ENCODE measurements at places on chromosomes 5 and 9.

- DNase-seq: no peak
Observed at GRCh38 chr5:131394128-131394527, 130.3 kb downstream of the CDC42SE2 start.

DNA sequence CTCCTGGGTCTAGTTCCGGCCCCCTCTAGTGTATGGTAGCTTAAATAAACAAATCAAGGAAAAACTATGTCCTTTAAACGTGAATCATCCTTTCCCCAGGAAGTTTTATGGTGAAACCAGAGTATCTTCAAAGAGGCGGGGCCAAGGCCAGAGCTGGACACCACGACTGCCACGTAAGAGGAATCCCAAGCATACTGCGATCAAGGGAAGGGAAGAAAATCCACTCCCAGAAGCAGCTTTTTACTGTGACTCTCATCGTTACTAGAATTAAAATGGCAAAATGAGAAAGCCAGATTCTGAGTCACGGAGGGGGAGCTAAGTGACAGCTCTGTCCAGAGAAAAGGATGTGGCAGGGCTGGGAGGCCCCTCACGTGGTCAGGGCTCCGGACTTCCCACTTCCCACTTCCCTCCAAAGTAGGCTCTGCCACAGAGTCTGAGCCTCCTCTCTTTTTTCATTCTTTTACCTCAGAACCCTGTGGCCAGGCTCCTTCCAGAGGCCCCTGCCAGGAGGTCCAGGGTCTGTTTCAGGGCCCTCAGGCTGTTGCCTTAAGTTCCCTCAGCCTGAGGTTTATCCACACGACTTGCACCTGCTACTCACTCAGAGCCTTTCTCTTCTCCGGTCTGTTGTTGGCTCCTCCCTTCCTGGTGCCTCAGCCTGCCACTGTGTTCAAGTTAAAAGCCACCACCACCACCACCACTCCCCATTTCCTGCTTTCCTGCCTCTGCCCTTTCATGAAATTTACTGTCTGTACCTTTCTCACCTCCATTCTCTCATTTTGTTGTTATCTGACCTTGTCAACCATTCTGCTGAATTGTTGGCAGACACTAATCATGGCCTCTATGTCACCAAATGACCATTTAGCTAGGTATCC lies 1.4 kb upstream of the GLRX start:
- DNase-seq: no peak

- no peak for DNase-seq
Observed at GRCh38 chr5:59866661-59867060, 26.9 kb downstream of the PDE4D start.

DNA sequence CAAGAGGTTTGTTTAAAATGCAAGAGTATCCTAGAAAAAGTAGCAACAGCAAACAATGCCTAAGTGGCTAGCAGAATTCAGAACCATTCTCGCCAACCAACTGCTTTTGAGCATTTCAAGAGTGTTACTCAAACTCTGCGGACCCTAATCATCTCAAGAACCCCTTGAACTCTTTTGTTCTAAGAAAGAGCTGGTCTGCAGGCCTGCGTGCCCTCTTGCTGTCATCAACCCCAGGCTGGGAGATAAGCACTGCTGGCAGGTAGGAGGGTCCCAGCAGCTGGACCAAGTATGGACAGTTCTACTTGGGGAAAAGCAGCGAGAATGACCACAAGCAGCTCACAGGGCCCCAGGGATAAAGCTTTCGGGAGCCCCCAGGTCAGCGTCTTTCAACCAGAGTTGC lies 38.3 kb downstream of the MYO10 start:
- no peak for DNase-seq

GRCh38 chr5:116652196-116652729 lies 77.6 kb upstream of the SEMA6A start:
- DNase-seq: no peak

- no peak for DNase-seq
Observed at GRCh38 chr9:127498298-127498697, 47.0 kb downstream of the LRSAM1 start.

GRCh38 chr9:87610200-87611155 lies 112.8 kb downstream of the DAPK1 start:
- DNase-seq: no peak

DNA sequence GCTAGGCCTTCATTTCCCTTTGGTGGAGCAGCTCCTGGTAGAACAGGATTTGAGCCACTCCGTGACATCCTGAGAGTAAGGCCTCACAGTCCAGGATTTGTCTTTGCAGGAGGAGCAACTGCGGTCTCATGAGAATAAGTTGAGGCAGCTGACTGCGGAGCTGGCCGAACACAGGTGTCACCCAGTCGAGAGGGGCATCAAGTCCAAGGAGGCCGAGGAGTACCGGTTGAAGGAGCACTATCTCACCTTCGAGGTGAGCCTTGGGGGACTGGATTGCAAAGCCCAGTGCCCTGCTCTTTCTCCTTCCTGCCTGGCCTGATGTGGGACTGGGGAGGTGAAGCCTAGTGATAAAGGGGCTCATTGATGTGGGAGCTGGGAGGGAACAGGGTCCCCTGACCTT lies 44.3 kb downstream of the PSD2 start:
- DNase-seq: no peak

- DNase-seq: no peak
Observed at GRCh38 chr5:79464695-79465332, 49.1 kb downstream of the HOMER1 start.

DNA sequence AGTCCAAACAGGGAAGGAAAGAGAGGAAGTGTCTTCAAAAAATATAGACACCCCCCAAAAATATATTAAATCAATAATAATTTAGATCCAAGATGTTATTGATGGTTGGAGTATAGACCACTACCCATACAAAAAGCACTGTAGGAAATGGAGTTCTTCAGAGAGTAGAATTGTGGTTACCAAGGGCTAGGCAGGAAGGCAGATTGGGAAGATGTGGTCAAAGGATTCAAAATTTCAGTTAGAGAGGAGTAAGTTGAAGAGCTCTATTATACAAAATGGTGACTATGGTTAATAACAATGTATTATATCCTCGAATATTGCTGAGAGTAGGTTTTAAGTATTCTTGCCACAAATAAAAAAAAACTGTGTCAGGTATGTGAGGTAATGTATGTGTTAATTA lies 149.4 kb downstream of the CWC27 start:
- DNase-seq: no peak

DNA sequence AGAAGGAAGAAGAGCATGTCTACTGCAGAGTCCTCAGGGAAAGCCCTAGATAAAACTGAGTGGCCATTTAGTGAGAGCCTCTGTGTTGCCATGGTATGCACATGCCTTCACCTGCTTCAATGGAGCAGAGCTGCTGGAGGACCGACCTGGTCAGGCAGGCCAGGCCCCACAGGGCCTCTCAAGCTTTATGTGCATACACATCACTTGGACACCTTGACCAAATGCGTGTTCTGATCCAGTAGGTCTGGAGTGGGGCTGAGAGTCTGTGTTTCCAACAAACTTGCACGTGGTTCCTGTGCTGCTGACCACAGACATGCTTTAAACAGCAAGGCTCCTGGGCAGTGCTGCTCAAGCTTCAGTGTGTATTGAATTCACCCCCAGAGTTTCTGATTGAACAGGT lies 51.4 kb upstream of the SLC2A8 start:
- no peak for DNase-seq

DNA sequence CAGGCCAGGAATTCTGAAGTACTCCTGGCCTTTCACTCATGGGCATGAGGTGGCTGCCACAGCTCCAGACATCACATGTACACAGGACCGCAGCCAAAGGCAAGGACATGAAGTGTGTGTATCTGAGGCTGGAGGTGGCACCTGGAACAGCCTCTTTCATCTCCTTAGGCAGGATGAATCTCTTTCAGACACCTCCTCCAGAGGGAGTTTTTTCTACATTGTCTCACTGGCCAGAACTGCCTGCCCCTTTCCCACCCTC lies 142.8 kb downstream of the BARX1 start:
- DNase-seq: no peak

GRCh38 chr5:120605325-120606079 lies 141.4 kb downstream of the PRR16 start:
- no peak for DNase-seq

- no peak for DNase-seq
Observed at GRCh38 chr5:54018438-54018837, 291.9 kb downstream of the ARL15 start.

- no peak for DNase-seq
Observed at GRCh38 chr5:144812763-144813162, 642.1 kb downstream of the KCTD16 start.

DNA sequence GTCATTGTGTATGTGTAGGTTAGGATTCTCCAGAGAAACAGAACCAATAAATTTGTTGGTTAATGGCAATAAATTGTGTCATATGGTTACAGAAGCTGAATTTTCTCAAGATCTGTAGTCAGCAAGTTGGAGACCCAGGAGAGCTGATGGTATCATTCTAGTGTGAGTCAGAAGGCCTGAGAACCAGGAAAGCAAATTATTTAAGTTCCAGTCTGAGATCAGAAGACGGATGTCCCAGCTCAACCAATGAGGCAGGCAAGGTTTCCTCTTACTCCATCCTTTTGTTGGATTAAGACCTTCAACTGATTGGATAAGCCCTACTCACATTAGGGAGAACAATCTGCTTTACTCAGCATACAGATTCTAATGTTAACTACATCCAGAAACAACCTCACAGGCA lies 656.3 kb downstream of the ANXA1 start:
- no peak for DNase-seq

- DNase-seq: no peak
Observed at GRCh38 chr5:7756453-7756852, 94.5 kb downstream of the CFAP90 start.

- no peak for DNase-seq
Observed at GRCh38 chr5:179152941-179153340, 92.8 kb downstream of the ZNF354C start.

DNA sequence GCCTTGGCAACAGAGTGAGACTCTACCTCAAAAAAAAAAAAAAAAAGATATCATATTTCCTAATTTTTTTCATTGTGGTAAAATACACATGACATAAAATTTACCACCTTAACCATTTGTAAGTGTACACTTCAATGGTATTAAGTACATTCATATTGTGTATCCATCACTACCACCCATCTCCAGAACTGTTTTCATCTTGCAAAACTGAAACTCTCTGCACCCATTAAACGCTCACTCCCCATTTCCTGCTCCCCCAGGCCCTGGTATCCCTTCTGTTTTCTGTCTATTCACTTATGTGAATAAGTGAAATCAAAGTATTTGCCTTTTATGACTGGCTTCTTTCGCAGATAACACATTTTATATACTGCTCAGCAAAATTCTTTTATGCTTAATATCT lies 12.8 kb downstream of the LRRC8A start:
- DNase-seq: no peak

GRCh38 chr9:85223506-85224125 lies 518.1 kb downstream of the AGTPBP1 start:
- no peak for DNase-seq

GRCh38 chr9:88892724-88893123 lies 98.5 kb upstream of the S1PR3 start:
- no peak for DNase-seq

DNA sequence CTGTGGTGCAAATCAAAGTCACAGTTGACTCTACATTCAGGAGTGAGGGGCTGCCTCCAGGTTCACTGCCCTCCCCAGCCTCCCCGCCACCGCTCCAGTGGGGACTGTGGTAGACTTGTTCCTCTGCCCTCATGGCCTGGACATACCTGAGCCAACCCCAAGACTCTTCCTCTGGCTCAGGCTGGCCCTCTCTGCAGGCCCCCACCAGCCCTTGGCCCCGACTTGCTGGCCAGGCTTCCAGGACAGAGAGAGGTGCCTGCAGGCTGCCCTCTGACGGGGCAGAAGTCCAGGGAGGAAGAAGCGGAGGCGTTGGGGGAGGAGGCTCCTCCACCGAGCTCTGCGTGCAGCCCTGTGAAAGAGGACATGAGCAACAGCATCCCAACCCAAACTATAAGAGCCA lies 2.8 kb upstream of the SARDH start:
- DNase-seq: no peak

DNA sequence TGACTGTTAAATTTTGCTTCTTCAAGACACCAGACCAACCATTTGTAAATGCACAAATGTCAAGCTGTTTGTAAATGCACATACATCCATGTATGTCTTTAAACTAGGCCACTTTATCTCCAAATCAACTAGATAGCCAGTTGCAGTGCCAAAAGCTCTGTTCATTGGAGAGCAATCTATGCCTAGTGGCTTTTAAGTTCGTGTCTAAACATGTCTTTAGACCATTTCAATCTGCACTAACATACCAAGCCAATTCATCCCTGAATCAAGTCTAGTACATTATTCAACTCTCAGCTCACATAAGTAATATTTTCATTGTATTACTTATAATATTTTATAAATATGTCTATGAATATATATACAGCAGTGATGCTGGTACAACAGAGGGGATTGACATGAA lies 985.9 kb downstream of the CDH18 start:
- DNase-seq: no peak

GRCh38 chr5:124885490-124885889 lies 139.1 kb upstream of the ZNF608 start:
- DNase-seq: no peak

DNA sequence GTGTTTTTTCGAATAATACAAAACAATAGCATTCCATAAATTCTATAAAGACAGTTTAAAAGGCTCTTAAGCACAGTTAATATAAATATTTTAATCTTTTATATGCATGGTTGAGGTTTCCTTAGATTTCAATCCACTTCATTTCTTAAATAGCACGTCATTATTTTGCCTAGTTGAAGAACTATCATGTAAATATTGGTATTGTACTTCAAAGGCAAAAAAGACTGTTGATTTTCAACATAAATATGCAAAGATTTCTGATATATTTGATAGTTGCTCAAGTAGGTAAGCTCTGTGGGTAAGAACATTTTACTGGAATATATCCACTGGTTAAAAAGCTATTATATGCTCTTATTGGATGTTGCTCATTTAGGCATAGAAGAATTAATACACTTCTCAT lies 458.6 kb downstream of the NR2F1-AS1 start:
- DNase-seq: no peak

GRCh38 chr5:139390639-139391569 lies 1.2 kb upstream of the MZB1 start:
- no peak for DNase-seq

DNA sequence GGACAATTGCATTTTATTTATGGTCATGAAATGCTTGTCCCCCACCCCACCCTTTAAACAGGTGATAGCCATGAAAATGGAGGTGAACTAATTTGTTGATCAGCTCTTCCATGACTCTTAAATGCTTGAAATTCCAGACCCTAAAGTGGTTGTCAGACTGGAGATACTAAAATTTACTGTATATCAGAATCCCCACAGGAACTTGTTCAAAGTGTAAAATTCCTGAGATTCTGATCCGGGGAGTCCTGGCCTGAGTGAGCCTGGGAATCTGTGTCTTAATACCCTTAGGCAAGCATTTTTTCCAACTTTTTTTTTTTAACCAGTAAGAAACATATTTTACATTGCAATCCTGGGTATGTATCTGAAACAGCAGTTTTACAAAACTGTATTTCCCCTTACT lies 4.7 kb downstream of the SKP2 start:
- DNase-seq: no peak

GRCh38 chr5:6181147-6181729 lies 197.1 kb downstream of the MED10 start:
- no peak for DNase-seq

GRCh38 chr9:94029932-94030317 lies 54.3 kb upstream of the PTPDC1 start:
- DNase-seq: no peak
